CD4-positive, alpha-beta memory T cell (primary cell): ENCODE measurements at places on chromosomes 7 and 10. TPM values are rescaled to one million over a fixed set of nuclear protein-coding genes. Genes with fewer than 3 reads are reported as not detected.

Gene CYP2C18
- total RNA-seq = not detected

Gene SFTPA2
- total RNA-seq = not detected

Gene PON1
- not detected for total RNA-seq

Gene DLX5
- not detected for total RNA-seq

Gene C10orf71
- total RNA-seq = not detected

Gene OIT3
- 0.20 TPM for total RNA-seq

Gene PLEKHS1
- not detected for total RNA-seq

Gene TMEM236
- total RNA-seq = 0.17 TPM

Gene SGCE
- 1.9 TPM for total RNA-seq

Gene VWA2
- not detected for total RNA-seq

Gene TMEM213
- total RNA-seq = not detected

Gene SMO
- total RNA-seq = not detected

Gene CHAT
- total RNA-seq = not detected

Gene OTUD1
- total RNA-seq = 37.7 TPM

Gene ACSM6
- total RNA-seq = not detected

Gene CLCN1
- total RNA-seq = not detected

Gene IL6
- not detected for total RNA-seq

Gene IFIT5
- total RNA-seq = 25.6 TPM

Gene GSTO2
- total RNA-seq = 1.6 TPM

Gene SOSTDC1
- not detected for total RNA-seq

Gene SFMBT2
- total RNA-seq = 20.0 TPM

Gene FAM171A1
- total RNA-seq = 8.0 TPM

Gene SUMF2
- 172 TPM for total RNA-seq

Gene ITPRID1
- not detected for total RNA-seq

Gene ZNF365
- 3.5 TPM for total RNA-seq

Gene GIMAP2
- total RNA-seq = 238 TPM

Gene LRRN3
- 42.7 TPM for total RNA-seq

Gene EBLN1
- not detected for total RNA-seq

Gene GRID2IP
- total RNA-seq = 0.81 TPM

Gene WNT8B
- total RNA-seq = not detected

Gene TUBAL3
- total RNA-seq = not detected

Gene MEOX2
- not detected for total RNA-seq
